ENCODE measurements at places on chromosomes 2 and 18.

- DNase-seq, result no peak
These were observed 230.7 kb downstream of the HAUS1 start for GRCh38 chr18:46334868-46335281.

DNA sequence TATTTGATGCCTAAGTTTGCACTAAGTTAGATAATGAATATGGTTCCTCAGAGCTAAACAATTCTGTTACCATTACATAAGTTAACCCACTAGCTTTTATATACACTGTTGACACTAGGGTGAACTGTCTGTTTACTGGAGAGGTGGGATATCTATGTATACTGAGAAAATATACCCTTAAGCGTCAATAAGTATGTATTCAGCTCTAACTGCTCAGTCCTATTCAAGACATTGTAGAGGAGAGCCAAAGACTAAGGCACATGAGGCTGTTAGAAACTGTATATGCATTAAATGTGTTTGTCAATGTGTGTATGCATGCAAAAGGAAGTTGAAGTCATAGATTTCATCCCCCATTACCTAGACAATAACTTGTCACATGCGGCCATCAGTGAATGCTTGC lies 710.0 kb downstream of the TDRD15 start:
- DNase-seq, result no peak

DNA sequence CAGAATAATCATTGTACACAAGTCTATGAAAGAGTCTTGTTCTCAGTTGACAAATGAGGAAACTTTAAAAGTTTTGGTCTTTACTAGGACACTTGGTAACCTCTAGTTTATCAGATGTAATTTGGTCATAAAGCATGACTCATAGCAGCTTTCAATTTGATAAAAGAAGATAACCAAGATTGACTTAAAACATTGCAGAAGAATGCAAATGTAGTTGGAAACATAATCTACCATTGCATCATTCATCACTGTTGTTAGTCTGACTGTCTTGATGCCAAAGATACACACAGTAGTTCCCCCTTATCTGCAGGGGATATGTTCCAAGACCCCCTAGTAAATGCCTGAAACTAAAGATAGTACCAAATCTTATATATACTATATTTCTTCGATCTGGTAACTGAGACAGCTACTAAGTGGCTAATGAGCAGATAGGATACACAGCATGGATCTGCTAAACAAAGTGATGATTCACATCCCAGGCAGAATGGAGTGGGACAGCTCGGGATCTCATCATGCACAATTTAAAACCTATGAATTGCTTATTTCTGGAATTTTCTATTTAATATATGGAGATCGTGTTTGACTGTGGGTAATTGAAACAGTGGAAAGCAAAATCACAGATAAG lies 131.4 kb upstream of the CCDC68 start:
- DNase-seq, result no peak

- DNase-seq, result no peak
These were observed 21.3 kb downstream of the OTOF start for GRCh38 chr2:26456440-26457250.

DNA sequence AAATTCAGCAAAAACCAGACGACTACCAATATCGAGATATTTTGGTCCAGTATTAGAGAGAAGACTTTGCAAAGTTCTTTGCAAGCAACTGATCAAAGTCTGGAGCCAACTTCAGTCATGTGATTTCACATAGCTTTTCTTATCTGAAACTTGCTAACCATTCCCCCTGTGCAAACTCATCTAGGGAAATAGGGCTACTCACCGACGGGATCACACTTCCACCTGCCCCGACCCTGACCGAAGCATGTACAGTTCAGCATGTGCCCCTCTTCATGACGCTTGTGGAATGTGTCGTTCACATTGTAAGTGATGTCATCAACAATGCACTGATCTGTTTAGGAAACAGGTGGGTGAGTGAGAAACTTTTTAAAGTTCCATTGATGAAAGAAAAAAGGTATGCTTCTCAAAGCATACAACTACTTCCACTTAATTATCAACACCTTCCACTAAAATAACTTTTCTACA lies 15.4 kb downstream of the FN1 start:
- DNase-seq, result no peak

- no peak for DNase-seq
These were observed 207.6 kb upstream of the CCDC150 start for GRCh38 chr2:196431957-196432356.

DNA sequence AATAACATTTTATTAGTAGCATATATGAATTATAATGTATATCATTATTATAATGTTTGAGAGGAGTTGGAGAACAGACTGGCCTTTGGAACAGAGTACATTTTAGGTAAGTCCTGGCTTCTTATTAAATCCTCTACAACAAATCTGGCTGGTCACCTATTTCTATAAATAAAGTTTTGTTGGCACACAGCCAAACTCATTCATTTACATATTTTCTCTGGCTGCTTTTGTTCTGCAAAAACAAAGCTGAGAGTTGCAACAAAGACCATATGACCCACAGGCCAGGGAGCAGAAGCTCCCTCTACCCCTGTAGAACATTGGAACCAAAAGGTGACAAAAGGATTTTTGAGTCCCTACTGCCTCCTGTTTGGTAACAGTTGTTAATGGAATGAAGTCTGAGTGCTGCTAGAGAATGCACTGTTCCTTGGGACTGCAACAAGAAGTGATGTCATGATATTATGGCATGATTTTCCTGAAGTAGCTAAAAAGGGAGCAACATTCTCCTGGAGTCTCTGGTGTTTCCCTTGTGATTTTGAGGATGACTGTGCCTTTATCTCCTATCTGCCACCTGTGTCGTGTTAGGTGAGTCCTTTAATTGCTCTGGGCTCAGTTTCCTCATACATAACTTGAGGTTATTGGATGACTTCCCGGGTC lies 22.0 kb upstream of the SP9 start:
- DNase-seq, result no peak

- DNase-seq, result no peak
These were observed 10.5 kb upstream of the DSG2 start for GRCh38 chr18:31487246-31488015.

- DNase-seq, result no peak
These were observed 5.8 kb downstream of the SOCS6 start for GRCh38 chr18:70294471-70295191.

DNA sequence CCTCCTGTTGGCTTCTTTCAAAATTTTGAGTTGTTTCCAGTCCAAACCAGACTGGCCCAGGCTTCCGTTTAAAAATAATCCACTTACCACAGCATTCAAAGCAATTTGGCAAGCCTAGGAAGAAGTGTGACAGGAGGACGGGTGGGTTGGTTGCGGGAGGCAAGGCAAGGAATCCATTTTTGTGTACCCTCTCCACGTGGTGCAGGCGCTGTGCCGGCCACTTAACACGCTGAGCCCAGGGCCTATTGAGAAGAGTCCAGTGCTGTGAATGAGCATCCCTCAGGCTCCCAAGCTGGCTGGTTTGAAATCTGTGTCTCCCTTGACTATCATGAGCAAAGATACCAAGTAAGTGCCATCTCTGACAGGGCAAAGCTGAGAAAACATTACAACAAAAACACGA lies 160.9 kb downstream of the NCKAP5 start:
- DNase-seq, result no peak

GRCh38 chr2:230953845-230954244 lies 28.8 kb upstream of the GPR55 start:
- DNase-seq, result no peak

DNA sequence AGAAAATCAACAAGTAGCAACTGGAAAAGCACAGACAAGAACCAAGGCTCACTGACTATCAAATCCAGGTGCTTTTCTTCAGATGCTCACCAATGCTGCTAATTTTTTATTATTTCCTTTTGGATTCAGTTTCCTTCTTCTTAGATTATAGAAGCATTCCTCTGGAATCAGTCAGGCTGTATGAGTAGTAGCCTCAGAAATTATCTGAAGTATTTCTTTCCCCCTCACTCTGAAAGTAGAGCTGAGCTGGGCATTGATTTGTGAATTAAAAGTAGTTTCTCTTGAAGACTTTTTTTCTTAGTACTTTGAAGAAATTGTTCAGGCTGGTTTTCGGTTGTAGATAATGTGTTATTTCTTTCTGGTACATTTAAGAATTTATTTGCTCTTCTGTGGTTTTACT lies 273.7 kb downstream of the NOL4 start:
- no peak for DNase-seq

All from esophagus squamous epithelium (tissue), 5 donors.